ENCODE measurements at places on chromosomes 5 and 9. TPM values are rescaled to one million over a fixed set of nuclear protein-coding genes. Genes with fewer than 3 reads are reported as not detected.

ADAMTS13 gene
- 2.0 TPM for total RNA-seq

PLPP7 gene
- total RNA-seq, result not detected

GRCh38 chr9:31702957-31703356 lies 681.5 kb upstream of the ACO1 start:
- no peak for DNase-seq

GRCh38 chr9:124940521-124940893 lies 376 bp downstream of the GOLGA1 start:
- DNase-seq, result no peak

GRCh38 chr5:62413711-62414110 lies 1.1 kb downstream of the IPO11 start:
- DNase-seq, result no peak

GRCh38 chr5:110414360-110414759 lies 312.1 kb downstream of the TMEM232 start:
- DNase-seq, result no peak

GRCh38 chr5:59685793-59686192 lies 207.7 kb downstream of the PDE4D start:
- DNase-seq, result no peak

DNA sequence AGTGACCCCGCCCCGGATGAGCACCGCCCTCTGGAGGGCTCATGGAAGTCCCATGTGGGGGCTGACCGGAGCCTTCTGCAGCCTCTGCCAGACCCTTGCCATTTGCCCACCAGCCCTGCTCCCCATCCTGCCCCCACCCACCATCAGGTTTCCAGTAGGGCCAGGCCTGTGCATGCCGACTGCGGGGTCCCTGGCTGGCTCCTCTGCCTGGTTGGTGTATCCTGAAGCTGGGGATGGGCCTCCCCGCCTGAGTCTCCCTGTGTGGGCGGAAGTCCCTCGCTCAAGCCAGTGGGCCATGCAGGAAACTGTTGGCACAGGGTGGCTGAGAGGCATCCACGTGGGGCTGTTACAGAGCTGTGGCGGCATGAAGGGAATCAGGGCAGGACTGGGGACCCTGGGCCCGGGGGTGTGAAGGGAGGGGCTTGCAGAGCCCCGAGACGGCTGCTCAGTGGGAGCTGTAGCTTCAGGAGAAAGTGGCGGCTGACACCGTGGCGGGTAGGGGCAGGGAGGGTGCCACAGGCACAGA lies 88.7 kb downstream of the RXRA start:
- no peak for DNase-seq

DNA sequence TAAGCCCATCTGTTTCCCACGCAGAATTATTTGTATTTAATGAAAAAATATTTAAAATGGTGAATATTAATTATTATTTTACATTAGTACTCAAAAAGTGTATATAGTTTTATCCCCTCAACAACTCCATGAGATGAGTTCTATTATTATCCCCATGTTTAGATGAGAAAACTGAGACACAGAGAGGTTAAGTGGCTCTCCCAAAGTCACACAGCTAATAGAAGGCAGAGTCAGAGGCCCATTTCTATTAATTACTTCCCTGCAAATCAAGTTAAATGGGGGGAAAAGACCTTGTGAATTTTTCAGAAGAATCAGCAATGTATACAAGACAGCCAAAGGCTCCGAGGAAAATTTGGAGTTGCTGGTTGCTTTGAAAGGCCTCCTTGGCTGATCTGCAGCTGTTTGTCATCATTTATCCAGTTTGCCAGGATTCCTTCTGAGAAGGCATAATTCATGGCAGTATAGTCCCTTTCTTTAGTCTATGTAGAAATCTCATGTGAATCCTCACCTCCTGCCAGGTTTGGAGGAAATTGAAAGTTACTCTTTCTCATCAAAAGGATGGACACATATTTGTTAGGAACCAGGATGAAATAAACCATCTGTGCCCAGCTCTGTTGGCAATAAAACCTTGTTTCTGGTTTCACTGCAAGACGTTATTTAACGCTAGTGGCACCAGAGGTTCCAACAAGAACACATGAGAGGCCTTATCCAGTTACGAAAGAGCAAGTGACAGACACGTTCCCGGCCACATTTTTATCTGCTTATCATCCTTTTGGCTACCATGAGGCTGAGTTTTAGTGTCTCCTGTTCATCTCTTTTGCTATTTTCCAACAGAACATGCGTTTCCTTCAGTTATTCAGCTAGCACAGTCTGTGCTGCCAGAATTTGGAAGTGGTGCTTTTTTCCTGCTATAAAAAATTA lies 621 bp downstream of the FYB1 start:
- peak; percentile 45 for DNase-seq

DNA sequence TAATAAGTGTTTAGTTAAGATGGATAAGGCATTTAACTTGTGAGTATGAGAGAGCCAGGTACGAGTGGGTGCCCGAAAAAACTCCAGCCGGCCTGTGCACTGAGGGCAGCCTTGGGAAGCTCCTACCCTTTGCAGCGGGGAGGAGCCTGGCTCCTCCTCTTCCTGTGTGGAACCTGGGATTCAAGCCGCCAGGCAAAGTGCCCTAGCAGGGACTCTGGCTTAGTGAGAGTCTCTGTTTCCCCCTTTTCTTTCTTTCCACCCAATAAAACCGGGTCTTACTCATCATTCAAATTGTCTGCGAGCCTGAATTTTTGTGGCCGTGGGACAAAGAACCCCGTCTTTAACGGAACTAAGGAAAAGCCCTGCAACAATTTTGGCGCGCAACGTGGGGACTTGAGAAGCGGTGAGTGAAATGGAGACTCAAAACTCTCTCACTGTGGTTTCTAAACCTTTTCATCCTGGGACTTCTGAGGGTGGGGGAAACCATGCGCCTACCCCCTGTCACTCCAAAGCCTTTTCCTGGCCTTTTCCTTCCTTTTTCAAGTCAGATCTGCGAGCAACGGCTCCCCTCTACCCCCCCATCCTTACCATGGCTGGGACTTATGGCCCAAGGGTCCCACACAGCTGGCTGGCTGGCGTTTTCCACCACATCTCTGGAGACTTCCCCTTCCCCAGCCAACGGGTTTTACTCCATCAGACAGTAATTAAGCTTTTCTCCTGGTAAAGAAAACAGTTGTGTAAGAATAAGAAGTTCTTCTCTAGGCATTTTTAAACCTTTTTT lies 535.7 kb upstream of the ACO1 start:
- no peak for DNase-seq

DNA sequence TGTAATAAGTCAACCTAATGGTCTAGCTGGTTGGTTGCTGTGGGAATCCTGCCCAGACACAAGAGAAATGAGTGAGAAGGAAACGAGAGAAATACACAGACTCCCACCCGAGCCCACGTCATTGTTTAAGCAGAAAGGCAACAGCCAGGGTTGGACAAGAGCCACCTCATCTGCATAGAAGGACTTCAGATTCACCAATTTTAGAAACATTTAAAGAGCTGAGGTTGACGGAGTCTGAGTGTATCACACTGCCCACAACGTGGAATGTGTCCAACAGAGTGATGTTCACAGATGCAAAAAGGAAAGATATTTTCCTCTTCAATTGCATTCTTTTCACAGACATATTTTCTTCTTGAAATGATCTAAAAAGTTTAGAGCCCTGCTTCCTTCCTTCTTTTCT lies 349.5 kb downstream of the AGTPBP1 start:
- no peak for DNase-seq

DNA sequence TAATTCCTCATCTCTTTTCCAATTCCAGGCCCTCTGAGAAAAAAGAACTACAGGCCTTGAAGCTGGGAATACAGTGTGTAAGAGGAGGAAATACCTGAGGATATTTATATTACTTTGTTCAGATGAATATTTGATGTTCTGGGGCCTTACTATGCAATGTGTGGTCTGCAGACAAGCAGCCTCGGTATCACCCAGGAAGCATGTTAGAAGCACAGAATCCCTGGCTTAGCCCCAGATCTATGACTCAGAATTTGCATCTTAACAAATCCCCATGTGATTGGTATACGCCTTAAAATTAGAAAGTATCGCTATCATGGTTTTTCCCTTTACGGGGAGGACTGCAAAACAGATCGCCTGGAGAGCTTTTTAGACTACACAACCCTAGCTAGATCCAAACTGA lies 121.0 kb downstream of the JAKMIP2 start:
- DNase-seq, result no peak

GRCh38 chr5:149452007-149452664 lies 73.0 kb upstream of the IL17B start:
- no peak for DNase-seq

DNA sequence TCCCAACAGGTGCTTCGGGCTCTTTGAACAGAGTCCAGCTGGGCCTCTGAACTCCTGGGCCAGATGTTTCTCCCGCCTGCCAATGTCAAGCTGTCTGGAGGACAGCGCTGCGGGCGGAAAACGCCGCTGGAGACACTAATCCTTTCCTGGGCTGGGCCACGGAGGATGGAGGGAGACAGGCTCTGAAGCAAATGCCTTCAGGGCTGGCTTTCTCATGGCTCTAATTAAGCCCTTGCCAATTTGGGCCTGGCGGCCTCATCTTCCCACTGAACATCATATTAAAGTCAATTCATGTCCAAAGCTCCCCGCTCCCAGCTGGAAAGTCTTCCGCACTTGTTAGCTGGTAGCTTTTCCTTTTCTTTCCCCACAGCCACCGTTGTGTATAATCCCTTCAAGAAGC lies 72.7 kb downstream of the NTNG2 start:
- no peak for DNase-seq

- no peak for DNase-seq
These were observed 57.9 kb downstream of the MACROH2A1 start for GRCh38 chr5:135341016-135341666.

Data from mammary epithelial cell (primary cell).